Frontal cortex (tissue), 4 donors: ENCODE measurements at places on chromosomes 13 and 19.
A peak's percentile ranks its signal among the peaks of the same experiment; 100 is the strongest.

- no peak for DNase-seq
These were observed at the start of gene FFAR1 for GRCh38 chr19:35347171-35347929. TSS of gene FFAR1 (plus strand) at chr19:35347902. CDS start at chr19:35351552, 3,650 bp downstream.

- DNase-seq: no peak
These were observed 1323.6 kb upstream of the PRR20A start for GRCh38 chr13:55816976-55817601.

DNA sequence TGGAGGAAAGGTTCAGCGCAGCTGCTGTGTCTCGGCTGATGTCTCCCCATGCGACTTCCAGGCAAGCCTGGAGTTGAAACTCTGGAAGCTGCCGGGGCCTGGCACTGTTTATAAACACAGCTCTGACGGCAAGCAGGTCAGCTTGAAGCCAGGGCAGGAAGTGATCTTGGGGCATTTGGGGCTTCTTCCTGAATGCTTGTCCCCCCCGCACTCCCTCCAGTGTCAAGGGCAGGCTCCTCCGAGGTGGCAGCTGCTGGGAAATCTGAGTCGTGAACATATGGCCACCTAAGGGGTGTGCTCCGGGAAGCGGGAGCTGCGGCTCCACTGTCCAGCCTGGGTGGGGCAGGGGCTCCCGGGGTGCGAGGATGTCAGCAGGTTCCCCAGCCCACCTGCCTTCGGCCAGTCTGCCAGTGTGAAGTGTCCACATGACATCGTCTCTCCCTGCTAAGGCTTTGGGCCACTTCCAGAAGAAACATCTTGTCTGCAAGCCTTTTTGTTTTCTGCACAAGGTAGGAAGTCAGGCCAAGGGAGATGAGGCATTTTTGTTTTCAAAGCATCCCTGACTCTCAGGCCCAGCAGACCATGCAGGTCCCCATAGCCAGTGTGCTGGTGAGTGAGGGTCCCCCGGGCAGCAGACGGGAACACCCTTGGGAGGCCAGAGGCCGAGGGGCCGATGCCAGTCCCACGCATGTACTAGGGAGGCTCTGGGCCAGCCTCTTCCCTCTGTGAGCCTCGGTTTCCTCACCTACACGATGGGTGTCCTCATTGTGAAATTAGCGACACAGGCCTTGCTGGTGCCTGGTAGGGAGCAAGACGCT is 2.7 kb downstream of the PIAS4 start:
- peak; percentile 26 for DNase-seq

DNA sequence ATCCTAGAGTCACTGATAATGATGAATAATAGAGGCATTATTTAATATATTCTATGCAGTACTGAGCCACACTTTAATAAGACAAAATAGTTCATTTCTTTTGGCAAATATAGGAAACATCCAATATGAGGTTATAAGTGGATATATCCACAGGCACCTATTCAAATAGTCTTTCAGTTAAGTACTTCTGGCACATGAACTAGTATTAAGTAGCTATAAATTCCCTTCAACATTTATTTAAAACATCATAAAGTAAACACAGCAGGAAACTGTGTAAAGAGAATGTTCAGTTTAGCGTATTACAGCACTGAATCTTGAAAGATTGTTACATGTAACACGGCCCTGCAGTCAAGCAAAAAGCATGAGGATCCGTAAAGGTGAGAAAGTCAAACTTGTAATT is 463.3 kb upstream of the KLF12 start:
- DNase-seq: no peak

- no peak for DNase-seq
These were observed 141.3 kb upstream of the HTR2A start for GRCh38 chr13:47038188-47038587.

GRCh38 chr19:51148580-51148979 is 6.5 kb downstream of the SIGLEC7 start:
- DNase-seq: no peak

DNA sequence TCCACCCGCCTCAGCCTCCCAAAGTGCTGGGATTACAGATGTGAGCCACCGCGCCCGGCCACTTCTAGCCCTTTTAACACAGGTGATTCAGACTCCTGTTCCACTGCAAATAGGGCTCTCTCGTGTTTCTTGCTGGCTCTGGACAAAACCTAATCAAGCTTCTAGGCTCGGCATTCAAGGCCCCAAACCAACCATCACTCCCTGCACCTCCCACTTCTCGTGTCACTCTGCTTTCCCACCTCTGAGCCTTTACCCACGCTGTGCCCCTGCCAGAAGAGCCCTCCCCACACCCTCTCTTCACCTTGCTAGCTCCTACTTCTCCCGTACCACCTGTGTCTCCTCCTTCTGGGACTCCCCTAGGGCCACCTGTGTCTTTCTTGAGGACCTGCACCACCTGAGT is 19.8 kb downstream of the KANK2 start:
- DNase-seq: peak; percentile 13

GRCh38 chr13:72728290-72728605 is 525 bp downstream of the BORA start:
- no peak for DNase-seq

GRCh38 chr13:111398196-111398595 is 77.8 kb downstream of the TEX29 start:
- no peak for DNase-seq

- no peak for DNase-seq
These were observed 121.7 kb upstream of the EDNRB start for GRCh38 chr13:78040205-78040830.

DNA sequence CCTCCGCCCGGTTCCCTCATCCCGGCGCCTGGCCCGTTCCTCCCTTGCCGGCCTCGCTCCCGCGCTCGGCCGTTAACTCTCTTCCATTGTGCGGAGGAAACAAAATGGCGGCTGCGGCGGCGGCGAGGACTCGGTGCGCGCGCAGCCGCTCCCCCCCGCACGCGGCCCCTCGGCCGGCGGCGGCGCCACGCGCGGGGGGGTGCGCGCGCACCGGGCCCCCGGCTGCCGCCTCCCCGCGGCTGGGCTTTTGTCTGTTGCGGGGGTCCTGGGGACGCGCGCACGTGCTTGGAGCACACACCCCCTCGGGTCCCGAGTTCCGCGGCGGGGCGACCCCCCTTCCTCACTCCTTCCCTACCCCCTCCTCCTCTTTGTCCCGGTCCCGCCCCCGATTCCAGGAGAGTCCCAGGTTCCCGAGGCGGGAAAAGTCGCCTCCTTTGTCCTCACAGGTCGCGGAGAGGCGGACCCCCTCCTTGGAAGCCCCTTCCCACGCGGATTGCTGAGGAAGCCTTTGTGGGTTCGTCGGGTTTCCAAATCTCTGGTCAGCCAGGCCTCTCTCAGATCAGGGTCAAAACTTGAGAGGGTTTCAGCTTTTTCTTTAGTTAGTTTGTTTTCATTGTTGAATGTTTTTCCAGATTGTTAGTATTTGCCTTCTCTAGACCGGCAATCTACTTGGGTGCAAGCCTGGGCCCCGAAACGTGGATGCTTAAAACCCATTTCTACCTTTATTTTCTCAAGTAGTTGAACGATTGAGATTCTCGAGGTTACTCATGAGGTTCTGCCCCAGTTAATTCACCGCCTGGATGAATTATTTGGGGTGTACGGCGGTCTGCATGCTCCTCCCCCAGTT is 687 bp downstream of the ILF3 start:
- peak; percentile 69 for DNase-seq

- no peak for DNase-seq
These were observed 6.1 kb downstream of the HAUS8 start for GRCh38 chr19:17069193-17069592.

- DNase-seq: no peak
These were observed 8.0 kb upstream of the MEDAG start for GRCh38 chr13:30898070-30898469.

- DNase-seq: no peak
These were observed 63.5 kb upstream of the HMGB1 start for GRCh38 chr13:30529085-30529834.

DNA sequence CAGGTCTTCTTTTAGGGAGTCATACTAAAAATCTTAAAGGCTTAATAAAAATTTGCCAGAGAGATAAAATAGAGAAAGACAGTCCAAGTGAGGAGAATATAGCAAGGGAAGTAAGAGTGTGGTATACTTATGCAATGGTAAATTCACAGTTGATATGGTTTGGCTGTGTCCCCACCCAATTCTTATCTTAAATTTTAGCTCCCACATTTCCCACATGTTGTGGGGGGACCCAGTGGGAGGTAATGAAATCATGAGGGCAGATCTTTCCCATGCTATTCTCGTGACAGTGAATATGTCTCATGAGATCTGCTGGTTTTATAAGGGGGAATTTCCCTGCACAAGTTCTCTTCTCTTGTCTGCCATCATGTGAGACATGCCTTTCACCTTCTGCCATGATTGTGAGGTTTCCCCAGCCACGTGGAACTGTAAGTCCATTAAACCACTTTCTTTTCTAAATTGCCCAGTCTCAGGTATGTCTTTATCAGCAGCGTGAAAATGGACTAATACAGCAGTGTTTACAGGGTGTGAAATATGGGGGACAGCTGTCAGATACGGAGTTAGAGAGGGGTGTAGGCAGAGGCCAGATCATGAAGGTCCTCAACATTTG is 115.4 kb downstream of the UGGT2 start:
- DNase-seq: no peak

DNA sequence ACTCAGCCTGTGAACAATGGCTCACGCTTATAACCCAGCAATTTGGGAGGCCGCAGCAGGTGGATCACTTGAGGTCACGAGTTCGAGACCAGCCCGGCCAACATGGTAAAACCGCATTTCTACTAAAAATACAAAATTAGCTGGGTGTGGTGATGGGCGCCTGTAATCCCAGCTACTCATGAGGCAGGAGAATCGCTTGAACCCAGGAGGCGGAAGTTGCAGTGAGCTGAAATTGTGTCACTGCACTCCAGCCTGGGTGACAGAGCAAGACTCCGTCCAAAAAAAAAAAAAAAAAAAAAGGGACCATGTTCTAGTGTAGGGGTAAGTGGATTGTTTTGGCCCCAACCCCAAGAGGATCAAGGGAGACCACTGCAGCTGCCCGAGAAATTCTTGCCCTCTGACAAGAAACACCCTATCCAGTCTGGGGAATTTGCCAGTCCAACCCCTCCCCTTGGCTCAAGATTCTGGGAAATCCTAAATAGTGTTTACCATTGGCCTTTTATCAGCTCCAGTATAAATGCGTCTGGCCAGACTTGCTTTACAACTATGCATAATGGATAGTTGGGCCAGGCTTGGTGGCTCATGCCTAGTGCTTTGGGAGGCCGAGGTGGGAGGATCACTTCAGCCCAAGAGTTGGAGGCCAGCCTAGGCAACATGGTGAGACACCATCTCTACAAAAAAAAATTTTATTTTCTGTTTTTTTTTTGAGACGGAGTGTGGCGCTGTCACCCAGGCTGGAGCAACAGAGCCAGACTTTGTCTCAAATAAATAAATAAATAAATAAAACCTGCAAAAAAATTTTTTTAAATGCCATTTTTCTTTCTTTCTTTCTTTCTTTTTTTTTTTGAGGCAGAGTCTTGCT is 5.1 kb upstream of the DHDH start:
- no peak for DNase-seq

GRCh38 chr13:33184530-33184929 is 101.0 kb downstream of the STARD13 start:
- DNase-seq: no peak

DNA sequence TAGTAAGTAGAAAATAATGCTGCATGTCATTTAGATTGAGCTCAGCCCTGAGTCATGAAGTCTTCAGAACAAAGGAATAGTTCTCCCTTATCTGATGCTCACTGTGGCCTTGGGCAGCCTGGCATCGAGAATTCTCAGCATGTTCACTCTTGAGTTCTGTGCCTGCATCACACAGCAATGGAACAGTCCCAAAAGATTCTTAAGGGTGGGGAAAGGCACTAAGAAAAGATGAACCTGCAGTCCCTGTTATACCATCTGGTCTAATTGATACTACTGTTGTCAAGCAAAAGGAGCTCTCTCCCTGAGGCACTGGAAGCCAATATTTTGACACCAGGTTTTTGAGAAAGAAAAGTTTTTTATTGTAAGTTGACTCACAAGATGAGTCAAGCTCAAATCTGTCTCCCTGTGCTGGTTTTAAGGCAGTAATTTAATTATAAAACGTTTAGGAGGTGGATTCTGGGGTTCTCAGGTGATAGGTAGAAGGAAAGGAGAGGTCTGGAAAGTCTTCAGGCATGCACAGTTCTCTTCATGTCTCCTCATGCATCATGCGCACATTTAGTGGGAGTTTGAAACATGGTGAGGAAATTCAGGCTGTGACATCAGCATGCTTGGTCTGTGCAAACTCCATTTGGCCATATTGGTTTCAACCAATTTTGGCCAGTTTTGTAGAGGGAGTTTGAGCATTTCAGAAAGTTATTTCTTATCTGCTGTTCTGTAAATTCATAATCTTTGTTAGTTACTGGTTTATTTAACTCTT is 38.1 kb upstream of the ZNF766 start:
- no peak for DNase-seq

GRCh38 chr19:1259876-1260748 is 9.0 kb upstream of the CIRBP start:
- DNase-seq: no peak
